ENCODE measurements at places on chromosomes 5 and 9.

DNA sequence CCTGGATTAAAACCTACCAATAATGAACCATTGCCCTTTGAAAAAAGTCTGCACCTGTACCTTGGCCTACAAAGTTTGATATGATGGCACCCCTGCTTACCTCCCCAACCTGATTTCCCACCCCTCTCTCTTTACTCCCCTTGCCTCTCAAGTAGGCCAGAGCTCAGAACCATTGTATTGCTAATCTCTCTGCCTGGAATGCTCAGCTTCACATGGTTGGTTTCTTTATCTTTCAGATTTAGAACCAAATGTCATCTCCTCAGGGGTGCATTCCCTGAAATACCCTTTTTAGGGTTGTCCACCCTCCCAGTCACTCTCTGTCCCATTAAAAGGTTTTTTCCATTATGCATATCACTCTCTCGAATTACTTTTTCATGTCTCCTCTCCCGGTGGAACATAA lies 116.6 kb upstream of the VCAN start:
- no peak for DNase-seq

- DNase-seq: no peak
These were observed 421.5 kb upstream of the DAP start for GRCh38 chr5:11182441-11183080.

- no peak for DNase-seq
These were observed 511.7 kb downstream of the BNC2 start for GRCh38 chr9:16358751-16359150.

GRCh38 chr9:133532937-133533668 lies 1.4 kb upstream of the ADAMTSL2 start:
- DNase-seq: peak; percentile 74

GRCh38 chr5:10536931-10537579 lies 26.8 kb upstream of the ANKRD33B start:
- no peak for DNase-seq

DNA sequence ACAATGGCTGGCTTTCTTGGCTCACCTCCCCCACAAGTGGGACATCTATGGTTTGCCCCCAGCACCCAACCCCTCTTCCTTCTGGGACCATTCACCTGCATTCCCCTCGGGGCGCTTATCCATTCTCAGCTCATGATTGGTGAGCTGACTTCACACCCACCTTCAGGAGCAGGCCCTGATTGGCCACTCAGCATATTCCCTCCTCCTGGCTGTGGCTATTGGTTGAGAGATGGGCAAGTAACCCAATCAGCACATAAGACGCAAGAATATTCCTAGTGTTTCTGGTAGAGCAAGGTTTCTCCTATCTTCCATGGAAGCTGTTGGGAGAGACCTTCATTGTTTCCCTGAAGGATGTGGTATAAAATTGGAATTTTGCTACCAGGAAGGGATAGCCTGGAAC lies 22.7 kb upstream of the UNC5A start:
- DNase-seq: no peak

- DNase-seq: no peak
These were observed 6.7 kb downstream of the NCBP1 start for GRCh38 chr9:97640325-97640724.

- DNase-seq: no peak
These were observed 20.2 kb downstream of the HOMER1 start for GRCh38 chr5:79493596-79494345.

GRCh38 chr9:137113385-137114159 lies 961 bp downstream of the DPP7 start:
- DNase-seq: peak; percentile 48

DNA sequence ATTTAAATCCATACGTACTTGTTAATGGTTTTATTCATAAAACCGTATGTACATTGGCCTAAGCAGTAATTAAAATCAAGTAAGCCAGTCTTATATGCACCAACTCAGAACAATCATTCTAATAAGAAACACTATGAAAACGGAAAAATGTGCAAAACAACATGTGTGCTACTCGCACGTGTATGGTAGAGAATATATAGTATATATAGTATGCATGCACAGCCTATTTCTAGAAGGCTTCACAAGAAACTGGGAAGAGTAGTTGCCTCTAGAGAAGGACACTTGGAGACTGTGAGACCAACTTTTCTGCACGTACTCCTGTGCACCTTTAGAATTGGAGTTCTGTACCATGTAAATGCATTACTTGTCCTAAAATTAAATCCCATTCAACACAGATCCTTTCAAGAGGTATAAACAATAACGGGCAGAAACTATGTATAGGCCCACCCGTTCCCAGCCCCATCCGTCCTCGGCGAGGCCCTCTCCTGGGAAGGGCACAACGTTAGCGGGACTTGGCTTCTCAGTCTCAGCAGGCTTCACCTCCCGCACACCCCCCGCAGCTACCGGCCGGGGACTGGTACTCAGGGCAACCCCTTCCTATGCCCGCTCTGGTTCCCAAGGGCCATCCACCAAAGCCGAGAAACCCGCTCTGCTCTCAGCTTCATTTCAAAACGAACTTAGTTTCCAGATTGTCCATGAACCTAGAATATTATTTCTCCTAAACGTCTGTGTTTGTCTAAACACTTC lies 2.0 kb downstream of the CDC14B start:
- no peak for DNase-seq

DNA sequence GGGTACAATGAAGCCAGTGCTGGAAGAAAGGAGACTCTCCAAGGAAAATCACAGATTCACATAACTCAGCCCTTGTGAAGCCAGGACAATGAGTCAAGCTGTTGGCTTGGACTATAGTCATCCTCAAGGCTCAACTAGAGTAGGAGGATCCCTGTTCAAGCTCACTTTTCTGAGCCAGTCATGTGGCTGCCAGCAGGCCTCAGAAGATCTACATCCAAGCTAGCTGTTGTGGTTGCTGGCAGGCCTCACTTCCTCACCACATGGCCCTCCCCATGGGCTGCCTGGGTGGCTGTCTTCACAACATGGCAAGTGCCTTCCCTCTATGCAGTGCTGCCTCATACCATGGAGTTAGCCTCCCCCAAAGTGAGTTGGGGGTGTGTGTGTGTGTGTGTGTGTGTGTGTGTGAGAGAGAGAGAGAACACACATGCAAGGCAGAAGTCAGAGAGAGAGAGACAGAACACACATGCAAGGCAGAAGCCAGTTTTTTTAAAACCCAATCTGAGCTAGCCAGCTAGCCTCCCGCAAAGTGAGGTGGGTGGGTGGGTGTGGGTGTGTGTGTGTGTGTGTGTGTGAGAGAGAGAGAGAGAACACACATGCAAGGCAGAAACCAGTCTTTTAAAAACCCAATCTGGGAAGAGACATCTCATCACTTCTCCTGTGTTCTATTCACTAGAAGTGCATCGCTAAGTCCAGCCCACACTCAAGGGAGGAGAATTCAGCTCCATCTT lies 17.1 kb downstream of the SCAI start:
- DNase-seq: peak; percentile 74

- no peak for DNase-seq
These were observed 78.4 kb downstream of the DROSHA start for GRCh38 chr5:31453522-31453921.

- no peak for DNase-seq
These were observed 271.0 kb upstream of the MPDZ start for GRCh38 chr9:13550519-13550918.

GRCh38 chr9:136728080-136728547 lies 14.6 kb downstream of the LCN10 start:
- peak; percentile 98 for DNase-seq

- DNase-seq: no peak
These were observed 7.0 kb downstream of the LNPEP start for GRCh38 chr5:96942911-96943310.

GRCh38 chr9:84374013-84374412 lies 33.5 kb upstream of the SLC28A3 start:
- DNase-seq: no peak

DNA sequence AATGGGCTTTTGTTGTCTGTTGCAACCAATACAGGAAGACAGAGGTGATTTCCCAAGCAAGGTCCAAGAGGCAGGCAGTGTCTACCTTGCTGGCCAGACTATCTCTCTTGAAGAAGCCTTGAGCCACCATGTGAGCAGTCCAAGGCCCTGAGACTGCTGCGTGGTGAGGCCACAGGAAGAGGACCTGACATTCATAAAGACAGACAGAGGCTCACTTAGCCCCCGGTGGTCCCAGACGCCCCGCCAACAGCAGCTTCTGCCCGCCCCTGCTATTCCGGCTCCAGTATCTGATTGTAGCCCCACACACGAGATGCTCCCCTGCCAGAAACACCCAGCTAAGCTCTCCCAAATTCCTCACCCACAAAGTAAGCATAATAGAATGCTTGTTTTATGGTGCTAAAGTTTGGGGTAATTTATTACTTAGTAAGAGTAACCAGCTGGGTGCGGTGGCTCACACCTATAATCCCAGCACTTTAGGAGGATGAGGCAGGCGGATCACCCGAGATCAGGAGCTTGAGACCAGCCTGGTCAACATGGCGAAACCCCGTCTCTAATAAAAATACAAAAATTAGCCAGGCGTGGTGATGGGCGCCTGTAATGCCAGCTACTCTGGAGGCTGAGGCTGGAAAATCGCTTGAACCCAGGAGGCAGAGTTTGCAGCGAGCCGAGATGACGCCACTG lies 22.8 kb upstream of the FUBP3 start:
- DNase-seq: no peak

DNA sequence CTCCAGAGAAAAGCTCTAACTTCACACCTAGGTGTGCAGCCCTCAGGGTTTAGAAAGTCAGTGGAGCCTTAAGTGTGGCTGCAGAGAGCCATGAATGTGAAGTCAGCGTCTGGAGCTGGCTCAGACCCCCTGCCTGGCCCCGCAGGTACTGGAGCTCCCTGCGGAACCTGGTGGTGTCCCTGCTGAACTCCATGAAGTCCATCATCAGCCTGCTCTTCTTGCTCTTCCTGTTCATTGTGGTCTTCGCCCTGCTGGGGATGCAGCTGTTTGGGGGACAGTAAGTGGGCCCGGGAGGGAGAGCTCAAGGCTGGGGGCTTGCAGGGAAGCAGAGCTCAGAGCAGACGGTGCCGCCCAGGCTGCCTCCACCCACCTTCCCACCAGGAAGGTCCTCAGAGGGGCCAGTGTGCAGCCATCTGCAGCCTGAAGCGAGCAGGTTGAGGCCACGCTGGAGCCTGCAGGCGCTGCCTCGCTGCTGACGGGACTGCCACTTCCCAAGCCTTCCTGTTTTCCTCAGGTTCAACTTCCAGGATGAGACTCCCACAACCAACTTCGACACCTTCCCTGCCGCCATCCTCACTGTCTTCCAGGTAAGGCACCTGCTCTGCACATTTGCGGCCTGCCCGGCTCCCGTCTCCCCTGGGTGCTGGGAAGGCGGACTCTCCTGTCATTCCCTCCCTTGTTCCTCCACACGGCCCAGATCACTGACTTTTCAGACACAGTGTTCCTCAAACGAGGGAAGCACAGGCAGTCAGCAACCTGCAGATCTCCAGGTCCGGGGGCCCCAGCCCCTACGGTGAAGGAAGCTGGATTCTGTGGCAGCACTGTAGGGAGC lies 108.9 kb downstream of the CACNA1B start:
- no peak for DNase-seq

GRCh38 chr9:32294106-32294505 lies 90.3 kb upstream of the ACO1 start:
- no peak for DNase-seq

- DNase-seq: no peak
These were observed 11.8 kb upstream of the BTNL9 start for GRCh38 chr5:181028032-181028819.

- no peak for DNase-seq
These were observed 79.0 kb downstream of the AK8 start for GRCh38 chr9:132798817-132799790.

- no peak for DNase-seq
These were observed 20.6 kb downstream of the RAD1 start for GRCh38 chr5:34894716-34895115.

GRCh38 chr9:93119703-93119952 lies 14.4 kb downstream of the NINJ1 start:
- no peak for DNase-seq

DNA sequence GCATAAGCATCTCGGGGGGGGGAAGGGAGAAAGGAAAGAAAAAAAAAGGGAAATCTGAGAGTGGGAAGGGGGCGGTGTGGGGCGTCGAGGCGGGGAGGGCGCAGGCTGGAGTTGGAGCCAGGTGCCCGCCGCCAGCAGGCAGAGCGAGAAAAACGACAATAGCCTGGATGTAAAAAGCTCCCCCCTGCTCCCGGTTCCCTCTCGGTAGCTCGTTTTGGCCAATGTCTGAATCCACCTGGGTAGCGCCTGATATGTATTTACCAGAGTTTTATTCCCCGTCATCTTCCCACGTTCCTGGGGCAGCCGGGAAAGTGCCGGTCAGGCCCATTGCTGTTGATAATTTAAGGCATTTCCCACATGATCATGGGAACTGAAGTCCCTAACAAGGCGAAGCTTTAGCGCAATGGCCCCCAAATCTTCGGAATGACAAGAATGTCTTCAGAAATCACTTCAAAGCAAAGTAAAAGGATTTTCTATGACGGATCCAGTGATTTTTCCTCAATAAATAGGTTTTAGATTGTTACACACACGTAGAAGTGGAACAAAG lies 3.0 kb upstream of the OTP start:
- DNase-seq: no peak

DNA sequence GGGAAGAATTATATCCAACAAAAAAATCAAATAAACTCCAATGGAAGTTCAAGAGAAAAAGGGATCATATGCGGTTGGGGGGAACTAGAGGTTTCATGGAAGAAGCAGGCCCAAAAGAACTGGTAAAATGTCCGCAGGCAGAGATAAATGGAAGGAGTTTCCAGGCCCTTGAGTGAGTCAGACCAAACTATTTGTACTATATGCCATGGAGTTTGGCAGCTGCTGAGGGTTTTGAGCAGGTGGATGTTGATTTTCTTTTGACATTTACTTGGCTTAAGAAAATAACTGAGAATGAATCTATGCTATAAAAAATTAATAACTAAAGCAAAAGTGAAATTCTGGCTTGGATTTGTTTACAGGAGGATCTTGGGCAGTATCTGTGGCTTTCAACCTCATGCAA lies 33.7 kb downstream of the MINAR2 start:
- DNase-seq: no peak

DNA sequence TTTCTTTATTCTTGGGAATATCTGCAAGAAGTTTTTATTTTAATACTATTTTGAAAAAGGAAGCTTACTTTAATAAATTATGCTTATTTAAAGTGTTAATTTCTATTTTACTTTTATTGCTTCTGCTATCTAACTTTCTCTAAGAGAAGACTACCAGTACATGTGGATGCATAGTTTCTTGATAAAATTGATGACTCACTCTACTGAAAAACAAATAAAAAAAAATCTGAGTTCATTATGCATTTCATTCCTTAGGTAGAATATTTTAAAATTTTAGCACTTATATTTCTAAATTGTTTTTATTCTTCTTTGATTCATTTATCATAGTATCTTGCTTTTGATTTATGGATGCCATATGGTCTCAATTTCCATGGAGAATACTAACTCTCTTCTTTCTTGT lies 217.9 kb downstream of the TAF11L14 start:
- DNase-seq: no peak
